Breast epithelium (tissue), 4 donors: ENCODE measurements at places on chromosomes 4 and X. TPM values are rescaled to one million over a fixed set of nuclear protein-coding genes. Genes with fewer than 3 reads are reported as not detected.
A peak's percentile ranks its signal among the peaks of the same experiment; 100 is the strongest.

- H3K27ac ChIP-seq, result no peak overlapping the region
- no peak overlapping the region for H3K4me3 ChIP-seq
- no peaks in the 10 kb centered on the region for H3K36me3 ChIP-seq
- DNase-seq, result no peak
- no peaks in the 10 kb centered on the region for H3K4me1 ChIP-seq
Observed at GRCh38 chr4:155566354-155566753, 100.3 kb upstream of the GUCY1A1 start.

DNA sequence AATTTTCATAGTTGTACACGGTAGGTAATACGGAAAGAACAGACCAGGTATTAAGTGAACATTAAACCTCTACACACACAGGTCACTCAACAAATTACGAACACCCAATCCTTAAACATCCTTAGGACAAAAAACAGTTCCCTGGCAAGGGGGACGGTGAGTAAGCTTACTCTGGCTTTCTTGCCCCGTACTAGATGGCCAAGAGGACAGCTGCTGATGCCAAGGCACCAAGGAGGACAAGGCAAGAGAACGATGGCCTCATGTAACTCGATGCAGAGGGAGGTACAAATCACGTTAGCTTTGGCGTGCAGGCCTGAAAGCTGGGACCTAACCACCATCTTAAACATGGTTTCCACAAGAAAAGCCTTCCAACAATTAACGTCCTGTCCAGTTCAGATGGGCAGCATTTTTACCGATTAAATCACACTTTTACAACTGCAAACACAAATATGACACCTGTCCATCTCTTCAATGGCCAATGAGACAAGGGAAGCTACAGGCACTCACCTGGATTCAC lies 23.7 kb downstream of the FAT1 start:
- H3K4me1 ChIP-seq, result peaks cover 10% of the 10 kb centered on the region
- no peaks in the 10 kb centered on the region for H3K36me3 ChIP-seq
- no peaks in the 10 kb centered on the region for H3K27me3 ChIP-seq
- DNase-seq, result no peak

- H3K4me1 ChIP-seq, result no peaks in the 10 kb centered on the region
- no peak for DNase-seq
- no peak overlapping the region for H3K27ac ChIP-seq
- no peaks in the 10 kb centered on the region for H3K36me3 ChIP-seq
- H3K27me3 ChIP-seq, result peaks cover 13% of the 10 kb centered on the region
Observed at GRCh38 chrX:128676651-128677050, 624.4 kb upstream of the ACTRT1 start.

GRCh38 chr4:140690093-140690492 lies 66.1 kb downstream of the TBC1D9 start:
- no peak for DNase-seq
- no peak overlapping the region for H3K4me3 ChIP-seq
- H3K36me3 ChIP-seq, result peaks cover 2% of the 10 kb centered on the region
- H3K27me3 ChIP-seq, result no peaks in the 10 kb centered on the region
- peaks cover 17% of the 10 kb centered on the region for H3K4me1 ChIP-seq
- peak overlapping the region; percentile 85 for H3K27ac ChIP-seq

GRCh38 chr4:34492414-34492813 lies 1751.9 kb downstream of the ARAP2 start:
- no peaks in the 10 kb centered on the region for H3K4me1 ChIP-seq
- no peak overlapping the region for H3K27ac ChIP-seq
- H3K4me3 ChIP-seq, result no peak overlapping the region
- DNase-seq, result no peak

DNA sequence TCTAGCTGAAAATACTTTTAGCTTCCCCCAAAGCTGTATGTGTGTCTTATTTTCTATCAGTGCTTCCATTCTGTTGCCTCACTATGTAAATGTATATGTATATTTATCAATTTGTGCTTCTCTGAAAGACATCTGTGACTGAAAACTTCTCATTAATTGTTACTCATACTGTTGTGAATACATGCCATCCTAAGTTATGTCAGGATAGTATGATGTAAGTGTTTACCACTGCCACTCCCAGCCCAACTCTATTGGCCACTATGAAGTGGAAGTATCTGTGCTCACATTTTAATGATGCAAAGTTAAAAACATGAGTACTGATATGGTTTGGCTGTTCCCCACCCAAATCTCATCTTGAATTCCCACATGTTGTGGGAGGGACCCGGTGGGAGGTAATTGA lies 24.4 kb downstream of the GATB start:
- no peak overlapping the region for H3K4me3 ChIP-seq
- H3K27ac ChIP-seq, result no peak overlapping the region
- H3K36me3 ChIP-seq, result no peaks in the 10 kb centered on the region
- H3K27me3 ChIP-seq, result no peaks in the 10 kb centered on the region
- H3K4me1 ChIP-seq, result no peaks in the 10 kb centered on the region
- no peak for DNase-seq

The FRAS1 gene
- total RNA-seq, result 6.6 TPM

The BST1 gene
- total RNA-seq, result 16.6 TPM
